Stimulated activated CD4-positive, alpha-beta T cell treated with anti-CD3 and anti-CD28 coated beads, TNF-alpha, amount 100 ng/mL, for 1 hour (primary cell): ENCODE measurements at places on chromosomes 13 and 19.

DNA sequence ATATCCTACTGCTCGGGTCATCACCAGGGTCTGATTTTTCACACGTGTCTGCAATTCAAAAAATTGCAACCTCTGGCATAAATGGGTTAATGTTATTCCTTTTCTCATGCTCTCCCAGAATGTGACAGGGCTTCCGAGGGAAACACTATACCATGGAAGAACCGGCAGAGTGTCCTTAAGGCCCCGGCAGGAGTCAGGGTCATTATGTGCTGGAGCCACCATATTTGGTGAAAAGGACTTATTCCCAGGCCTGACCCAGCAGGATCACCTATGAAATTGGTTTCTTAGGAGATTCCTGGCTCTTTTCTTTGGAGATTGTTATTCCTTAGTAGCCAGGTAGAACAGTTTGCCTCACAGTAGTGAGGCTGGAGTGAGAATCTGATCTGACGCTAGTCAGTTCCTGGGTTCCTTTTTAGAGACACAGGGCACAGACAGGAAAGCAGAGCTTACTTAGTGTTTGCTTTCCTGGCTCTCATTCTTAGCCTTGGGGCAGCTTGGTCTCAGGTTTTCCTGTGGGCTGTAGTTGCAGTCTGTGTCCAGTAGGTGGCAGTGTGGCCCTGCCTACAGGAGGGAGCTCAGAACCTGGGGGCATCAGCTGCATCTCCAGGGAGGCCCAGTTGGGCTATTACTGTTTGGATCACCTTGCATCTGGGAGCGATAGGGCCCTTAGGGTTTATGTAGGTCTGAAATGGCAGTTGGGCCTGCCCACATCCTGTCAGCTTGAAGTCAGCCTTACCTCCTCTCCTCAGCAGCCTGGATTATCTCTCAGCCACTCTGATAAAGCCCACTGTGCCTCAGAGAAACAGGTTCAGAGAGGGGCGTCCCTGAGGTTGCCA lies 12.4 kb downstream of the SNRNP70 start:
- DNase-seq, result peak; percentile 50

- DNase-seq, result no peak
These were observed 8.2 kb downstream of the EID2B start for GRCh38 chr19:39524495-39524894.

GRCh38 chr19:47226426-47227351 lies 4.3 kb downstream of the BBC3 start:
- no peak for DNase-seq

DNA sequence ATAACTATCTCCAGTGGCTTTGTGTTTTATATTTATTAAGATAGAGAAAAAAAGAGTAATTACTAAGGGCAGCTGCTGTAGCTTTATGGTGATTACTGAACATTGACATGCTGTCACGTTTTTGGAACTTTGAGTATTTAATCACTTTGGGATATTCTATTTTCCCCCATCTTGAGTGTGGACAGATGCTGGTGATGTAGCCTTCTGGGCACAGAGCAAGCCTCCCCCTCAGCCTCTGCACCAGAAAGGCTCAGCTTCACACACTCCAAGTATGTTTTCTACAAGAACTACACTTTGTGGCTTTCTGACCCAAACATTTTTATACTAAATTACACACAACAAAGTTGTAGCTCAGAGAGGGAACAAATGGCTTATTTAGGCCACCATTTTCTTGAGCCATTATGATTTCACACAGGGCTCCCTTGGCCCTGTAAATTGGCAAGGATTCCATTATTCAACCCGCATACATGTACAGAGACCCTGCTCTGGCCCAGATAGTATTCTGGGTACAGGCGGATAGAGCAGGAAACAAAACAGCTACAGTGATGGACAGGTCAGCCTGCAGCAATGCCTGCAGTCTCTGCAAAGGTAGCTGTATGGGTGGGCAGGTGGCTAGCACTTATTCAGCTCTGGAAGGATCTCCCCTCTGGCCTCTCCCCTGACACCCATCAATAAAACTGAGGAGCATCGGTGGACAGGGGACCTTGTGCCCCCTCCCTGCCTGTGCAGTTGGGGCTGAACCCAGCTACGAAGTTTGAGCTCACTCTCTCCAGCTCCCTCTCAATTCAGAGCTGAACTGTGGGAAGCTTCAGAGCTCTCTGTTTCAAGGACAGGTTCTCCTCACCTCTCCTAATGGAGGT lies 1.3 kb downstream of the ALOX5AP start:
- DNase-seq, result no peak

- no peak for DNase-seq
These were observed 13.9 kb downstream of the PALM start for GRCh38 chr19:722553-723101.

DNA sequence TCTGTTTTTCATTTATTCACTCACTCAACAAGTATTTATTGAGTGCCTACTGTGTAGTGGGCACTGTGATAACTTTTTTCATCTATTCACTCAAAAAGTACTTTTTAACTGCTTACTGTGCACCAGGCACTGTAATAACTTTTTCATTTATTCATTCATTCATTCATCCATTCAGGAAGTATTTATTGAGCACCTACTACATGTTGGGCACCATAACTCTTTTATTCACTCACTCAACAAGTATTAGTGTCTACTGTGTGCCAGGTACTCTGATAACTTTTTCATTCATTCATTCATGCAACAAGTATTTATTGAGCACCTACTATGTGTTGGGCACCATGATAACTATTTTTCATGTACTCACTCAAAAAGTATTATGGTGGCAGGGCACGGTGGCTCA lies 6.9 kb downstream of the CIB3 start:
- DNase-seq, result no peak

DNA sequence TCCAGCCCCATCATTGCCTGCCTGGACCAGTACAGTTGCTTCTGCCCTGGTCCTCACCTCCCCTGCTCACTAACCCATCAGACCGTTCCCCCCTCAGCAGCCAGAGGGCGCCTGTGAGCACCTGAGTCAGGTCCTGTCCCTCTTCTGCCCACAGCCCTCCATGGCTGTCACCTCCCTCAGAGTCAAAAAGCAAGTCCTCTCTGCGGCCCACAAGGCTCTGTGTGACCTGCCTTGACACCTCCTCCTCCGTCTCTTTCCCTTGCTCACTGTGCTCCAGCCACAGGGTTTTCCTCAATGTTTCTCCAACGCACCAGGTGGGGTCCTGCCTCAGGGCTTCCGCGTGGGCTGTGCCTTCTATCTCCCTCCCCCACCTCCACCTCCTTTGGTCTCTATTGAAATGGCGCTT lies 29.4 kb upstream of the PTPRS start:
- DNase-seq, result peak; percentile 34

DNA sequence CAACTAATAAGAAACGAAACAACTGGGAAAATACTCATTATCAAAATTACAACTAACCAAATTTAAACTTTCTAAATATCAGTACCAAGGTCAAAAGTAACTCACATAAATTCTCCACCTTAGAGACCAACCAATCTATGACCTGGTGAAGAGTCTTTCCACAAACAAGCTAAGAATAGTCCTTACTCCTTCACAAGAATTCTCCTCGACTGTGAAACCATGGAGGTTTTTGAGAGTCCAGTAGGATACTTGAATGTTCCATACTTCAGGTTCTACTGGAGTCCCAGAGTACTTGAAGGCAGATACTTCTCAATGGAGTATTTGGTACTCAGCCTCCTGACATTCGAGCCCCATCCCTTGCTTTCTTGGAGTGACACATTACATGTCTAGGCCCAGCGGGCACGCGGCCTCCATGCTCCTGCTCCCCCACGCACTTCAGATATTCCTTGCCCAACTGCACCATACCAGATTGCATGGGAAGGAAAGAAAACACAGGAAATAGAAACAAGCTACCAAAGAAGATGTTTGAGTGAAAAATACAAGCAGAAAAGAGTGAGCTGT lies 63.9 kb downstream of the ABCC4 start:
- DNase-seq, result no peak

DNA sequence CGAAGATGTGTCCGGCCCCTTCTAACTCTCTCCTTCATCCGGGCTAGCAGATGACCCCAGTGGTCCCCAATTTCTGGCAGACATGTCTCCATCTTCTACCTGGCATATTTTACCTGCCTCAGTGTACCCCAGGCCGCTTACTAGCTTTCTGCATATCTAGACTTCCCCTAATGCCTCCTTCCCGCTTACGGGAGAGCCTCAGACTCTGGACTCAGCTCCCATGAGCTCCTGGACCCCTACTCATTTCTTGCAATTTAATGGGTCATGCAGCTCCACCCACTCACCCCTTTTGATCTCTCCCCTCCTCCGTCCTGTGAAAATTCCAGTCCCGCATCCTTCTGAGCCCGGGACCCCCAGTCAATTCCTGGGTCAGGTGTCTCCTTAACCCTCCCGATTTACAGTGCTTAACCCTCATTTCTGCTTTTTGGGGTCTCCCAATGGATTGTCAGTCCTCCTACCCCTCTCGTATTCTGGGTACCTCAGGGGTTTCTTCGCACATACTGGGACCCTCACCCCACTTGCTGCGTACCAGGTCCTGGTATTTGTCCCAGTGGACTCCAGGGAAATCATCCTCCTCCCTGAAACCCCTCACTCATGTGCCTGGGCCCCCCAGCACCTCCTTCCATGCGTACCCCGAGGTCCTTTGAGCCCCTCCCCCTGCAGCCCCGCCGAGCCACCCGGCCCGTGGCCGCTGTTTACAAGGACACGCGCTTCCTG lies 500 bp upstream of the JUNB start:
- DNase-seq, result no peak

DNA sequence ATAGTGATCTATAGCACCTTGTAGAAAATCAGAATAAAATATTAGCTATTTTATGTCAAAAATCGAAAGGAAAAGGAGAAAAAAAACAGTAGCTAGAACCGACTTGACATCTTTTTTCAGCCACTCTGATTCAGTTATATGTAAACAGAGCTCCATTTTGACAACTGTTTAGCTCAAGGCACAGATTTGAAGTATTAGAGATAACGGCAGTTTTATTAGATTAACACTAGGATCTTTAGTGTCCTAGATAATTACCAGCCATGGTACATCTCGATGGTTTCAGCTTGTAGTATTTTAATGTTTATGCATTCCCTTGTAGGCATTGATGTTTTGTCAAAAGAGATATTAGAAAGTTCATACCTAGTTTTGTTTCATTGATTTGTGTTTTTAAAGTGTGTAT lies 67.3 kb downstream of the PCDH17 start:
- no peak for DNase-seq
